ENCODE measurements at places on chromosomes 1 and 21. TPM values are rescaled to one million over a fixed set of nuclear protein-coding genes. Genes with fewer than 3 reads are reported as not detected.
A peak's percentile ranks its signal among the peaks of the same experiment; 100 is the strongest.

Gene TIAM1
- polyA plus RNA-seq = 6.8 TPM

Gene SERINC2
- polyA plus RNA-seq = 36.4 TPM

- no peak for DNase-seq
Observed at GRCh38 chr1:36397083-36397377, 678 bp downstream of the LSM10 start.

Gene MROH9
- not detected for polyA plus RNA-seq

Gene TSPEAR
- 0.42 TPM for polyA plus RNA-seq

Gene S100A2
- polyA plus RNA-seq = 1.9 TPM

Gene CNN3
- polyA plus RNA-seq = 33.6 TPM

DNA sequence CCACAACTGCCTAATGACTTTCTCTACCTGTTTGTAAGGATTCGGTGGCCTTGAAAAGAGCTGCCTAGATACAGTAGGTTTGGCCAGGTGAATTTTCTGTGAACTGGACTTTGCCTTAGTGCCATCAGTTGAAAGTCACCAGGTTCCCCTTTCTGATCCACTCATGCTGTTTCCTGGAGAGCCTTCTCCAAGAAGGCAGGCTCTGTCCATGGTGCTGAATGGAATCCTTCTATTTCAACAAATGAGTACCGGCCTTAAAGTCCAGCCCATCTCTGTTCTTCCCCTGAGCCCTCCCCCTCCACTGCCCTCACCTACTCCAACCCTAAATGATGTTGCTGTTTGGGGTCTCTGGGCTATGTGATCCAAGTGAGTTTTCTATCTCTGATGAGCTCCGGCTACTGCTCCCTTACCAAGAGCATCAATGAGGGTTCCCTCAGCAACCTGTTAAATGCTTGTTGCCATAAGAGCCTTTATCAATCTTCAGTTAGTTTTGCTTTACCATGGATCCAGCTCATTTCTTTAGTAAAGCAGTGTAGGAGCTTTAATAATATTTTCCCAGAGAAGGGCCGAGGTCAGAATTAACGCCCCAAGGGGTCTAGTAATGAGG lies 500.4 kb downstream of the PTPRU start:
- DNase-seq = peak; percentile 23

Gene MAP3K21
- polyA plus RNA-seq = 9.7 TPM

Gene S100A1
- polyA plus RNA-seq = 7.9 TPM

DNA sequence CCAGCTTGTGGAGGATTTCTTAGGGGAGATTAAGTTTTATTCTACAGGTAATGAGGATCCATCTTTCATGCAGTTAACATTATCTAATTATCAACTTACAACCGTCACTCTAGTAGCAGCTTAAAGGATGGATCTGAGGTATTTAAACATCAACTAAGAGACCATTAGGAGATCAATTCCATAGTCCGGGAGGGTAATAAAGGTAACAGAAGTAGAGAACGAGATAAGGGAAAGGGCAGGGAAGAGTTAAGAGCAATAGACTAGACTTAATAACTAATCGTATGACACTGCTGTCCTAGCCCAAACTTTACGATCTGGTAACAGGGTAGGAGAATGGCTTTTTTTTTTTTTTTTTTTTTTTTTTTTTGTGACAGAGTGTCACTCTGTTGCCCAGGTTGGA lies 19.5 kb upstream of the CCDC17 start:
- DNase-seq = no peak

DNA sequence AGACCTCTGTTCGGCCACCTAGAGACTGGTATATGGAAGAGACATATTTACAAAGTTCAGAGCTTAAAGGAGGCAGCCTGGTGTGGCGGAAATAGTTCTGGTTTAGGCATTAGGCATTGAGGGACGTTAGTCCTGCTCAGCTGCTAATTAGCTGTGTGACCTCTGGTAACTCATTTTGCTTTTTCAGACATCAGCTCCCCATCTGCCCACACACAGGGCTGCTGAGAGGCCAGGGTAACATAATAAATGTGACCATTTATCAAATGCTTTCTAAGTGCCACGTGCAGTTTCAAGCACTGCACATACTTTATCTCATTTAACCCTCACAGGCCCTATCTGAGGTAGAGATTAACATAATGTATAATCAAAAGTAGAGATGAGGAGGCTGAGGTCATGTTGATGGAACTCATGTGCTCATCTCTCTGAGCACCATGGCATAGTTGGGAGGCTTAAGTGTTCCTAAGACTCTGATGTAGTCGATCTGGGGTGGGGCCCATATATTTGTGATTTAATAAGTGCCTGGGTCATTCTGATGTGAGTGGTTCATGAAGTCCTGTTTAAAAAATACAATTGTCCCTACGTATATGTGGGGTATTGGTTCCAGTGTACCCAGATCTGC lies 267.2 kb upstream of the PLXNA2 start:
- no peak for DNase-seq

DNA sequence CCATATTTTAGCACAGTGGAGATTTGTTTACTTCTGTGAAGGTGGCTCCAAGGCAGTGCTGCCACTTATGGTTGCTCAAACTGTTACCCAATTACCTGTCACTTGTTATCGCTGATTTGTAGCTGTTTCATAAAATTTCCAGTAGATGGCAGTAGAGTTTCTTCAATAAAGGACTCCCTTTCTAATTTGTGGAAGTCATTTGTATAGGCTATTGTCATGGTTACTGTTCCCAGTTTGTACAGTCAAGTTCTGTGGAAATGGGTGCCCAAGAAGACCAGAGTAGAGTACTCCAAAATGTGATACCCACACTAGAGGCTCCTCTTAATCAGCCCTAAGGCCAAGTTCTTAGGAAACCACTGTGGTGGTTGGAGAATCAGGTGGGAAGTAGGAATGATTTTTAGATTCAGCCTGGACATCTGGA lies 186.1 kb downstream of the CLEC20A start:
- DNase-seq = no peak

Gene TFF2
- polyA plus RNA-seq = 1.8 TPM

Gene KCND3
- 4.1 TPM for polyA plus RNA-seq

DNA sequence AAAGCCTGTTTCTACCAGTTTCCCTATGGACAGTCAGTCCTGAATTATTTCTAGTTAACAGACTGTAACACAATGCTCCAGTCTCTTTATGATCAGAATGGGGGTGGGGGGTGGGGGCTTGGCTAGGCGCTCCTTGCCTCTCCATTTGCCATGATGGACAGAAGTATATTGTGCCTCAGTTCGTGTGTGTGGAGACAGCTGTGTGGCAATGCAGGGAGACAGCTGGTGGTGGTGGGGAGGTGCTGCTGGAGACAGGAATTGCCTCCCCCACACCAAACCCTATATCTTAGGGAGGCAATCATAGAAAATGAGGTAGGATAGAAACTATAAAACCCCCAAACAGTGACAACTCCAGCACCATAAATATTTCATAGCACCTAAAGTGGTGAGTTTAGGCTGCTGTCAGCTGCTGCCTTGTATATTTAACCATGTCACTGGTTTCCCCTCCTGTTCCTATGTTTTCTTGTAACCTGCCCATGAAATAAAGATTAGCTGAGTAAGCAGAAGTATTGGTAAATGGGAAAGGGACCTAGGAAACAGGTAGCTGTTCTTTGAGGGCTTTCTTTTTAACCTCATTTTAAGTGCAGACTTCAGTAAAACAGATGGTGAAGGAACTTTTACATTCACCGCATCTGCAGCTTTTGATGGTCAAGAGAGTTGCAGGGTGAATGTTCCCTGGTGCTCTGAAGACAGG lies 3.4 kb downstream of the PLXNA2 start:
- DNase-seq = no peak

DNA sequence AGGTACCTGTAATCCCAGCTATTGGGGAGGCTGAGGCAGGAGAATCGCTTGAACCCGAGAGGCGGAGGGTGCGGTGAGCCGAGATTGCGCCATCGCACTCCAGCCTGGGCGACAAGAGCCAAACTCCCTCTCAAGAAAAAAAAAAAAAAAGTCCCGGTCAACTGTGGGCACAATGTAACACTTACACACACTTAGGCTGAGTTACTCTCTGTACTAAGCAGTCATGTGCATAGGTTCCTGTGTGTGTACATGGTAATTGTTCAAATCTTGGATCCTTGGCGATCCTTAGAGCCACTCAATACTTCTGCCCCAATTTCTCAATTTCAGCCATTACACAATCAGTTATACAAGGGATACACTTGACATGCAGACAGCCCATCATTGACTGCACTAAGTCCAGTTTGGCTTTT lies 11.6 kb downstream of the SDCCAG8 start:
- no peak for DNase-seq

All from pancreas (tissue), 10 donors.